ENCODE measurements at places on chromosomes 6 and 20.
A peak's percentile ranks its signal among the peaks of the same experiment; 100 is the strongest.

DNA sequence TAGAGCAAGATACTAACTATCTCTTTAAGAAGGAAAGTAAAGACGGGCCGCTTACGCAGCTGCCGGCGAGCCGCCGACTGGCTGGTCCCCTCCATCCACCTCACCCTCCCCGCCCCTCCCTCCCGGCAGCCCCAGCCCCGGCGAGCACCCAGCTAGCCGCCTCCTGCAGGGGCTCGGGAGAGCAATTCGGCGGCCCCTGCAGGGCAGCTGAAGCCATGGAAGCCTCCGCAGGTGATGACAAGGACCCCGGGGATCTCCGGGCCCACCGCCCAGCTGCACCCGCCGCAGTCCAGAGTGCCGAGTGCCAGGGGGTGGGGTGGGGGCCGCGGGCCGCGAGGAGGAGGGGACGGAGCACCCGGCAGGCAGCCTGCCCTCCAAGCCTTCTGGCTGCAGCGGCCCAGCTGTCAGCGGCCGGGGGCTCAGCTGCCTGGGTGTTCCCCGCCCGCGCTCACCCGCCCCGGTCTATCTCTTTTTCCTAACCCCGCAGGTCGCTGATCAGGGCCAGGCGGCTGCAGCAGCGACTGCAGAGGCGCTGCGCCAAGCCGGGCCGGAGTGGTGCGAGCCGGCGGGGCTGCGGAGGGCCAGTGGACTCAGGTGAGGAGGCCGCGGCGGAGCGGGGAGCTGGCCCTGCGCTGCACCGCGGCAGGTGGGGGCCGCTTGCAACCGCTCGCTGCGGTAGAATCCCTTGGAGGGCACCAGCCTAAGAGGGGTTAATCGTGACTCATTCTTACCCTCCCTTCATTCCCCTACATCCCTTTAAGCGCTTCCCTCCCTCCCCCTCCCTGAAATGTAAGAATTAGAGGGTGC lies at the start of gene SNPH:
SNPH (plus strand) TSS at position 128 of the 807 bp plus-strand sequence. CDS start 29,946 bp downstream, outside the sequence.
- peak; percentile 68 for DNase-seq

DNA sequence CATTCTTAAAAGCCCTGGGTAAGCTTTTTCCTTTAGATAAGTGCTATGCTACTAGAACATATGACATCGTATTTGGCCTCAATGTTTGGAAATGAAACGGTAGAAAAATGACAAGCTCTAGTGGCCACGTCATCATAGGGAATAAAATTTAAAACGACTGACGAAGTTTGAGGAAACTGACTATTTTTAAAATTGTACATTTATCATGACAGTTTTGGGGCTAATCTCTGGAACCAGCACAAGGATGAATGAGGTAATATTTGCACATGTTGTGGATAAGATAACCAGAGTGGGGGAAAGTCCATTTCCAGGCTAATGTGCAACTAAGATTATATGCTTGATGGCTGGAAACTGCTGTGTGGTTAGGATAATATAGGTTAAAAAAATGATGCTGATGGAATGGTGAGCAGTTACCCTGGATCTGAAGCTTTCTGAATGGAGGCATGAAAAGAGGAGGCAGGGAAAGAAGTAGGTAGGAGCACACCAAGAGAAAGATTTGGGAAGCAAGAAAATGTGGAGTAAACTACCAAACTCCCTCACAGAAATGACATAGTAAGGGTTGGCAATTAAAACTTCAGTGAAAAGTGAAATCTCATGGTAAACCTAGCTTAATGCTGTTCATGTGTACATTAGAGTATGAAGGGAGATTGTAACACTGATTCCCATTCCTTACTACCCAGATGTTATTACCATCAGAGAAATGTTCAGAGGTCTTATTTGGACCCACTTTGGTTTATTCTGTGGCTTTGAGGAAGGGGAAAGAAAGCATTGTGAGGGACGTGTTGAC lies 42.7 kb upstream of the CEP162 start:
- DNase-seq: no peak

- DNase-seq: no peak
These were observed 45.8 kb upstream of the CEP162 start for GRCh38 chr6:84273048-84273809.

- peak; percentile 91 for DNase-seq
These were observed 86.8 kb upstream of the SNAP25 start for GRCh38 chr20:10131732-10132345.

GRCh38 chr20:13800728-13801134 lies 15.9 kb downstream of the NDUFAF5 start:
- DNase-seq: peak; percentile 89

- DNase-seq: no peak
These were observed 157.6 kb upstream of the INSM1 start for GRCh38 chr20:20210327-20210726.
